ENCODE measurements at places on chromosomes 7 and 10. TPM values are rescaled to one million over a fixed set of nuclear protein-coding genes. Genes with fewer than 3 reads are reported as not detected.

GRCh38 chr7:74149603-74150002 lies 24.6 kb upstream of the EIF4H start:
- no peak for DNase-seq

DNA sequence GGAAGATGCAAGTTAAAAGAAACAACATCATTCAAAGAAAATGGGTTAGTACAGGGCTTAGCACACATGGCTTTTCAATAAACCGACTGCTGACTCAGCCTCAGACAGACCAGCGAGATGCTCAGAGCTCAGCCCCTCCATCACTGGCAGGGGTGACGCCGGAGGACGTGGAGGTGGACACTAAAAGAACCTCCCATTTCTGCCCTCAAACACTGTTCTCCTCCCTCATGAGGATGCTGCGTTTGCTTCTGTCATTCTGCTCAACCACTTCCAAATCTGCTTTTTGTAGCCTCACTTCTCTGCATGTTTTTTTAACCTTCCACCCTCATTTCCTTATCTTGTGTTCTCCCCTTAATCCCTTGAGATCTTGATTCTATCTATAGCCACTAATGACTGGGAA lies 15.3 kb downstream of the DENND11 start:
- DNase-seq = no peak

DNA sequence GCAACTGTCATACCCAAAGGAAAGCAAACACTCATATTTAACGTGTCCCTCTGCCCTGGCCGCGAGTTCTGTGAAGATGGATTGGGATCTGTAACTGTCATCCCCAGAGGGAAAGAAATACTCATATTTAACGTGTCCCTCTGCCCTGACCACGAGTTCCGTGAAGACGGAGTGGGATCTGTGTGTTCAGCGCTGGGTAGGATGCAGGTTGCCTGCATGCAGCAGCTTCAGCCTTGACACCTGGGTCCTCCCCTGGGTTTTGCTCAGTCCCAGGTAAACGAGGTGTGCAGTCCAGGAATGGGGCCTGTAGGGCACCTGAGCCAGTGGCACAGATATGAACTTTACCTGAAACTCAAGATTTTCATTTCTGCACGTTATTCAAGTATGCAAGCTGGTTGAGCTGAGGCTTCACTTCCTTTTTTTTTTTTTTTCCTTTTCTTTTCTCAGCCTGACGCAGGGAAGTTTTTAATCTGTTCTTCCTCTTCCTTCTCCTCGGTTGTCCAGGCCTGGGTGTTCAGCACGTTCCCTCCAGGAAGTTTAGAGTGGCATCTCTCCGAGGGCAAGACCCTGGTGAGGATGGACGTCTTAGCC lies 159.0 kb upstream of the SHH start:
- DNase-seq = no peak

The NODAL gene
- 0.68 TPM for polyA plus RNA-seq

The LRRC4 gene
- polyA plus RNA-seq = 4.7 TPM

The RADIL gene
- polyA plus RNA-seq = 3.7 TPM

The SORCS1 gene
- polyA plus RNA-seq = 4.7 TPM

The ASB4 gene
- 35.7 TPM for polyA plus RNA-seq
